ENCODE measurements at places on chromosomes 6 and 20.

- no peaks in the 10 kb centered on the region for H3K36me3 ChIP-seq
- H3K27me3 ChIP-seq: no peaks in the 10 kb centered on the region
- no peak for DNase-seq
- no peaks in the 10 kb centered on the region for H3K4me1 ChIP-seq
Observed at GRCh38 chr20:2178318-2179232, 76.9 kb downstream of the STK35 start.

DNA sequence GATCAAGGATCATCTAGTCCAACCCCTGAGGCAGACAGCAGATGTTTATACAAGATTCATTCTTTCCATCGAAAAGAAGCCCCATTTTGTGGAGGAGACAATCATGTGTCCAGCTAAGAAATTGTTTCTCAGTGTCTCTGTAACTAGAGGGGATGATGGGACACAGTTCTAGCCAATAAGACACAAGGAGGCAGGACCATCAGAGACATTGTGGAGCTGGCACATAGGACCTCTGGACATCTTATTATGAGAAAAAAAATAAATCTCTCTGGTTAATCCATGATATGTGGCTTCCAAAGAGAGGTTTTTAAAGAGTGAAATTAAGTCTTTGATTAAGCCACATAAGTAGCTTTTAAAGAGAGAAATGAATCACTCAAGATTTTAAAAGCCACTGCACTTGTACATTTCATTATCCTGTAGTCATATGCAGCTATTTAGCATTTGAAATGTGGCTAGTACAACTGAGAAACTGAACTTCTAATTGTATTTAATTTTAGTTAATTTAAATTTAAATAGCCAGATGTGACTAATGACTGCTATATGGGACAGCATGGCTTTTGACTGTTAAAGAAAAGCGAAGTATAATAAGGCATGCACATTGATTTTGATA is 176.8 kb downstream of the TASP1 start:
- no peak for DNase-seq
- no peak overlapping the region for H3K4me3 ChIP-seq
- no peaks in the 10 kb centered on the region for H3K4me1 ChIP-seq
- H3K27ac ChIP-seq: no peak overlapping the region
- H3K27me3 ChIP-seq: no peaks in the 10 kb centered on the region

DNA sequence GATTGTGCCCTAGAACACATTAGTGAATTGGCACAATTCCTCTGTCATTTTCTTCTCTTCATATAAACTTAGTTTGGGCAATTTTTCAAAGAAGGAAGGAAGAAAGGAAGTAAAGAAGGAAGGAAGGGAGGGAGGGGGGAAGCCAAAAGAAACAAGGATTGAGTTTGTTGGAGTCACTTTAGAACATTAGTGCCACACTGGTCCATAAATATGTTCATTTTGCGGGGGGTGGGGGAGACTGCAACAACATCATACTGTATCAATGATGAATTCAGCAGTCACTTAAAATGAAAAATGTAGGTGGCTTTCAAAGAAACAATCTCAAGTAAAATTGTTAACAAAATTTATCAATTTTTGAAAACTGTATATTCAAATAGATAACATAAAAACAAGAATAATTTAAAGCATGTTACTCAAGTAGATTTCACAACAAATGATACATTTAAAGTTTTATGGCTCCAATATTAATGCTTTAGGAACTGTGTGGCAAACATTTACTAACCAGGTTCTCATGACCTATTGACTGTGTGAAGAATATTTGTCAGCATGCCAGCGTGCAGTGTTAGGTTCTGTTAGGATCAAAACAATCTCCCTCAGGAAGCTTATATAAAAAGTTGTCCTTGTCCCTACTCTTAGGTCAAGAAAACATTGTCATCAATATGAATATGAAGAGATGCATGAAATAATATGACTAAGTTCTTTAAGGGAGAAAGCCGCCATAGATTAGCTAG is 208.1 kb upstream of the AGPAT4 start:
- H3K27me3 ChIP-seq: no peaks in the 10 kb centered on the region
- no peaks in the 10 kb centered on the region for H3K4me1 ChIP-seq
- no peak for DNase-seq
- no peaks in the 10 kb centered on the region for H3K36me3 ChIP-seq

- no peak for DNase-seq
- no peaks in the 10 kb centered on the region for H3K36me3 ChIP-seq
- no peak overlapping the region for H3K4me3 ChIP-seq
- no peaks in the 10 kb centered on the region for H3K4me1 ChIP-seq
Observed at GRCh38 chr20:10521068-10521831, 86.1 kb downstream of the SLX4IP start.
